WTC11 (cell line): ENCODE measurements at places on chromosomes 4 and X.
A peak's percentile ranks its signal among the peaks of the same experiment; 100 is the strongest.

DNA sequence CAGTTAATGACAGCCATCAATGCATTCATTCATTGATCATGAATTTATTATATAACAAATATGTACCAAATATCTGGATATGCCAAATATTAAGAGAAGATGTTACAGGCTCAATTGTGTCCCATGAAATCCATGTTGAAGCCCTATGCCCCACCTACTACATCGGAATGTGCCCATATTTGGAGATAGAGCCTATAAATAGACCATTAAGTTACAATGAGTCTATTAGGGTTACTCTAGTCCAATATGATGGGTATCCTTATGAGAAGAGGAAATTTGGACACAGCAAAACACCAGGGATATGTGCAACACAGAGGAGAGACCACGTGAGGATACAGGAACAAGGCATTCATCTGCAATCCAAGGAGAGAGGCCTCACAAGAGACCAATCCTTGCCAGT lies 634.5 kb downstream of the DMD start:
- DNase-seq: no peak

DNA sequence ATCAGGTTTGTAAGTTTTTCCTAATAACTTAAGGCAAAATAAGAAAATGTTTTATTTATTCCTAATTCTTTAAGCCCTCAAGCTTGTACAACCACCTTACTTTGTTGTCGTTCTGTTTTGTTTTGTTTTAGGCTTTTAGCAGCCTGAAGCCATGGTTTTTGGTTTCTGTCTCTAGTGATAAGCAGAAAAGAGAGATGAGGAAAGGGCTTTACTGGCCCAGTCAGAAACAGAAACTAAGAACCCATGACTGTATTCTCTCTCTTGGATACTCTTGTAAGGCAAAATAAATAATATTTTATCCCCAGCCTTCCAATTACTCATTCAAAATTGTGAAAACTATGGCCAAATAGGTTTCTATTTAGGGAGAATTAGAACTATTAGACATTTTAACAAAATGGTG lies 29.4 kb downstream of the TBC1D19 start:
- DNase-seq: no peak

- no peak for DNase-seq
These were observed 4.2 kb downstream of the TLR8 start for GRCh38 chrX:12910423-12911121.

DNA sequence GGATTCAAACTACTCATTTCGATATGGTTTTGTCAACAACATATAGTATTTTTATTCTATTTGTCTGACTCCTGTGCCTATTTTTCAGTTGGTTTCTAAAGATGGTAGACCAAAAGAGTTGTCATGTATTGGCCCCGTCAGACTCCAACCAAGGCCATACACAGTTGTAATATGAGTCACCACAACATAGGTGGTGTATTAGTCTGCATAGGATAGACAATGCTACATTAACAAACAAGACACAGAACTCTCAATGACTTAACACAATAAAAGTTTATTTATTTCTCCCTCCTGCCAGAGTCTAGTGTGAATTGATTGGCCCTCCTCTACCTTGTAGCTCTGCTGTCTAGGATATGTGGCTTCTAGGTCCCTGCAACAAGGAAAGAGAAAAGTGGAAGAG lies 45.9 kb downstream of the ARL9 start:
- no peak for DNase-seq

GRCh38 chrX:49247916-49248811 lies 12.9 kb downstream of the CCDC22 start:
- no peak for DNase-seq

DNA sequence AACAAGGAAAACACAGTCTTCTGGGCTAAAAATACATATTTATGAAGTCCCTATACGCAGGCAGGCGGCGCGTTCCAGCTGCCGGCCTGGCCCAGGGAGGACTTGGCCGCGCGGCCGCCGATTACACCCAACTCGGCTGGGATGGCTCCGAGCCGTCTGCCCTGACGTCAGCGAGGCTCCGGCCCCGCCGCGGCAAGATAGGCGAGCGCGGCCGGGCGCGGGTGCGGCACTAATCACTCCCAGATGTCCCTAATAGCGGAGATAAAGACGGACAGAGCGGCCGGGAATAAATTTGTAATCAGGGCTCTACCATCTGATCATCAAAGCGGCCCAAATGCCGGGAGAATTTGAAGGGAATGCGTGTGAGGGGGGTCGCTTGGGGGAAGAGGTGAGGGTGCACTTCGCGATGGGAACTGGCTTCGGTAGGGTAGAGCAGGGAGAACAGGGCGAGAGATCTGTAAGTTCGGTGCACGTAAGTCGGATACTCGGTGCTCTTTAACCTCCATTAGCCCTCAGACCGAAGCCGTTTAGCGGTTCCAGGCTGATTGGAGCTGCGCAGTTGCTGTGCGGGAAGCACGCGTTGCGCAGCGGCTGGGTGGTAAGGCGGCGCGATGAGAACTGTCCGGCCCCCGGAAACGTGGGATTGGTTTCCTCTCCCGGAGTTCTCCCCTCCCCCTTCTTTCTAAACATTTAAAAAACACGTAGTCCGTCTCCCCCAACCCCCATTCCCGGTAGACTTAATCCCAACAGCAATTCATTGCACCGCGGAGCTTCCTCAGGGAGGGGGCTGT lies 7.7 kb downstream of the HAND2 start:
- peak; percentile 67 for DNase-seq

- DNase-seq: no peak
These were observed 69.6 kb downstream of the SERTM2 start for GRCh38 chrX:111581086-111581485.

DNA sequence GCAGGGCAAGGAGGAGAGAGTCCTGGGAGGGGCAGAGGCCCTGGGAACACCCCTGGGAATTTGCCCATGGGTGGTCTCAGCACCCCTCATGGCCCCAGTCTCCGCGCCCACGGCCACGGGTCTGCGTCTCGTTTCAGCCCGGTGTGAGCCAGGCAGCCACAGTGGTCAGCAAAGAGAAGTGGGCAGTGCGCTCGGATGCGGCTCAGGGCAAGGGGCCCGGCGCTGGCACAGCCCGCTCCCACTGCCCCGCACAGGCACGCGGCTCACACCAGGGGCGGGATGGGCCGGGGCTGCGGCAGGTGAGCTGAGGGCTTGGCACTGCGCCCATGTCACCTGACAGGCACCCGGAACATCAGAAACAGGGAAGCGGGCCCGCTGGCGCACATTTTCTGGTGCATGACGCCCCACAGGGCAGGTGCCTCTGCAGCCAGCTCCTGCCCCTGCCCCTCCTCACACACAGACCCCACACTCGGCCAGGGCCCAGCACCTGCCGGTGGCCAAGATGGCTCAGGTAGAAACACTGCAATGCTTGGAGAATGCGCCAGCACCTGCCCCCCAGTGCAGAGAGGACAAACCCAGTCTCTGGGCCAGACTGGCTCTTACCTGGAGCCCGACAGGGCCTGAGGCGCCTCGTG lies 41.9 kb upstream of the MXD4 start:
- no peak for DNase-seq
